Jurkat, Clone E6-1 (cell line): ENCODE measurements at places on chromosomes 1 and 21.

DNA sequence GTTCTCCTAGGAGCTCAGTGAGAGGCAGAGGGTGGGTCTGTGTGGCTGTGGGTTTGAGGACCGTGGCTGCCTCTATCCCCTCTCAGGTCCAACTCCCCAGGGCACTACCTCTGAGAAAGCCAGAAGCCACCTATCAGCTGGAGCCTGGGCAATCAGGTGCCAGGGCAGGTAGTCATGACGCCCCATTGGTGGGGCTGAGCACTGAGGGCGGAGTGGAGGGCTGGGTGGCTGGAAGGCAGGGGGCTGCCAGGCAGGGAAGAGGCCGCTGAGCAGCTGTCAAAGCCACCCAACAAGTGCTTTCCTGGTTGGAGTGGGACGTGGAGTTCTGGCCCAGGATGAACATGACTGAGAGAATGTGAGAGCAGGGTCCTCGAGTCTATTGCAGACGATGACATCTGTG, 164.9 kb upstream of the AJAP1 start:
- no peak for DNase-seq

DNA sequence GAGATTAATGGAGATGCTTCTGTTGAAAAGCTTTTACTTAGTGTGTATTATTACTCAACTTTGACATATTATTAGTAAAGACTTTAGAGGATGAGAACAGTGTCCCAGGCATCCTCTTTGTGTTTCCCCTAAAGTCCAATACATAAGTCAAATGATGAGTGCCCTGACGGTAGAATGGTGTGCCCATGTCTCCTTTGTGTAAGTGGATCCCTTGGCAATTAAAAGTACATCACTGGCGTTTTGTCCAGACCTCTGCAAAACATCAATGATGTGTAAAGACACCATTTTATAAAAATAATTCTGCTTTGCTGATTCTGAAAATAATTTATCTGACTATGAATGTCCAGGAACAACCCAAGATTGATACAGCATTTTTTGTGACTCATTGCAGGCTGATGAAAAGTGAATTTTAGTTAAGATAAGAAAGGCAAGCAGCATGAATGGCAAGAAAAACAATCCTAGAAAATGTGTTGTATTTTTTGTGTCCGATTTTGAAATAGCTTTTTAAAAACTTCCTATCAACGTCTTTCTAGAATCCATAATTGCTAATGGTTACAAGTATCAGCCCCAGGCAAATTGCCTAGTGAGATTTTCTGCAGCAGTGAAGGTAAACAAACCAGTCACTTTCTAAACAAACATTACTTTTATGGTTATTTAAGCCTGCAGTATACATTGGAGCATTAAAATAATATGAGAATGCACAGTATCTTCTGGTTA, 251.5 kb downstream of the PTPRC start:
- DNase-seq, result no peak

- no peak for DNase-seq
Observed at GRCh38 chr1:64543831-64544230, 73.9 kb downstream of the CACHD1 start.

DNA sequence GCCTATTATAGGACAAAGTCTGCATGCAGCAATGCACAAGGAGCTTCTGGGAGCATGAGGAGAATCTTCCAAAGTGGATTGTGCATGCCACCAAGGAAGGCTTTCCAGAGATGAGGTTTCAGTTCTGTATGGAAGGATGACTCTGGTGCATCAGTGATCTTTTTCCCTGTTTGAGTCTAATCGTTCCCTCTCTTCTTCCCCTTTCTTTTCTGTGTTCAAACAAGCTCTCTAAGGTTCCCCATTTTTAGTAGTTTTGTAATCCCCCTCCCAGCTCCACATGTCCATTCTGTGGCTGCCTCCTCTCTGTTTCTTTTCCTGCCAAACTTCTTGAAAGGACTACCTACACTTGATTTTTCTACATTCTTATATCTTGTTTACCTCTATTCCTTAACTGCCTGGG, 43.3 kb upstream of the USP25 start:
- DNase-seq, result no peak

DNA sequence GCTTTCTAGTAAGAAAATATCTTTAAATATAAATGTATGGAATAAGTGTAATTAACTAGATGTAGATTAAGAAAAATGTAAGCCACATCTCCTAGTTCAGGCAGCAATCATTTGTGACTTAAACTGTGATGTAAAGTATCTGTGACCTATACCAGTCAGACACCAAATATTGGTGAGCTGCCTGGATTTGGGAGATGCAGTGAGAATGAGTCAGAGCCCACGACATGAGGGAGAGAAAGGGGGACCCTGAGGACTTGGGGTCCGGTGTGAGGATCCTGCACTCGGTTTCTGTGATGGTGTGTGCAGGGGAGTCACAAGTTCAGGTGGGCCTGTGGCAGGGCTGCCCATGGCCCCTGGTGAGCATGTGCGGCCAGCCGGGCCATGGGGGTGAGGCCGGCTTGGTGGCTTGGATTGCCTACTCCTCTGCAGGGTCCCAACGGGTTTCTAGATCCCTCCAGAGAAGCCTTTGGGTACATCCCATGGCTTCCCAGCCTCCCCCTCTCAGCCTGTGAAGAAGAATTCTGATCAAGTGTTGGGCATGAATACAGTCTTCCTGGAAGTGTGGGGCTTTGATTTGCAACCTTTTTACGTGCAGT, 19.0 kb upstream of the ABCG1 start:
- DNase-seq, result no peak

GRCh38 chr1:228721407-228721806, 13.9 kb upstream of the RHOU start:
- no peak for DNase-seq
